H9 (cell line): ENCODE measurements at places on chromosomes 12 and 14.

DNA sequence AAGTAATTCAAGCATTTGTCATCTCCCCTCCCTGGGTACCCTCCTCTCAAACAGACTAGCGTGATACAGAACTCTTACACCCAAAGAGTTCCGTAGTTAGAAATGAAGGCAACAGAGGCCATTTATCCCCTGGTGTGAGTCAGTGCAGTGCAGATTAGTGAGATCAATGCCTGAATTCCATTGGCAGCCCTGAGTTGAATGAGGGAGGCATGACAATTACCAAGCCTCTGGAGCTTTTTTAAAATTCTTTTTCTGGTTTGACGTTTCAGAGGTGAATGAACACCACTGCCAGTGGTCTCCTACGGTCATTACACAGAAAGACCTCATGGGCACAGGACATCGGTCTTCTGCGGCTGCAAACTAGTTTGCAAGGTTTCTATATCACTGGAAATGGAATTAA lies 94.4 kb downstream of the PRIMA1 start:
- DNase-seq: no peak

DNA sequence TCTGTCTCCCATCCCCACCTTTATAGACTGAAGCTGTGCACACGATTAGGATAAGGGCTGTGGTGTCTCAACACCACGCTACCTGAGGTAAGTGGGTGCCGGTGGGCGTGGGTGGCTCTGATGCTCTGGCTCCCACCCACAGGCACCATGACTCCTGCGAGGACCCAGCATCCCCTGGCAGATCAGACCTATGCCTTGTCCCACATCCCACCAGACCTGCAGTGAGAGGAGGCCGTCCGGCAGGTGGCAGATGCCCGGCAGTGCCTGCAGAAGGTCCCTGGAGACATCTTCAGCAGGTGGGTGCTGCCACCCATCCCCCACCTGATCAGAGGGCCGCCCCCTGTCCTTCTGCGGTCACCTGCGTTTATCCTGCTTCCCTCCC lies 104.4 kb upstream of the PRB2 start:
- DNase-seq: peak; percentile 46

DNA sequence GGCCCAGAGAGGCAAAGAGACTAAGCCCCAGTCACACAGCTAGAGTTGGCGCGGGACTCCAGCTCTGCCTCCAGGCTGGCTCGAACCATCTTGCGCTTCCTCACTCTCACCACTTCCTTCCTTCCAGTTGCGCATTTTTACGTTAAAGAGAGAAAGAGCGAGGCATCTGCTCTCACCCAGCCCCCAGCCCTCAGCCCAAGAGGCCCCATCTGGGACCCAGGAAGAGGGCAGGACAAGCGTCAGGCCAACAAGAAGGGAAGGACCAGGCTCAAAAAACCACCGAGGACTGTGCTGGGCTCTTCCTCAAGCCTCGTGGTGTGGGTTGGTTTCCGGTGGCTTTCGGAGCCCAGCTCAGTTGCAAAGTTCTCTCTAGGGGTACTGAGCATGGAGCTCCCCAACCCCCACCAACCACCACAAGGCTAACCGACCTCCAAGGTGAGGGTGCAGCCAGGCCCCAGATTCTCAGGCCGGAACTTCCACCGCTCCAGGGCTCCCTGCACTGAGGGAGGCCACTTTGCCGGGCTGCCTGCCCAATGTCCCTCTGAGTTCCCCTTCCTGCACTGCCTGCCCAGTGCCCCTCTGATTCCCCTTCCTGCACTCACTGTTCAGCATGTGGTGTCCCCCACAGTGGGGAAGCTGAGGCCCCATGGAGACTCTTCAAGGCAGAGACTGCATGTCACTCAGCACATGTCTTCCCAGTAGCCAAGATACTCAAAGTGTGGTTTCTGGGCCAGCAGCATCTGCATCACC lies 35.9 kb downstream of the TESC start:
- DNase-seq: peak; percentile 48

- DNase-seq: no peak
Observed at GRCh38 chr12:108133482-108133881, 4.4 kb downstream of the WSCD2 start.

- DNase-seq: no peak
Observed at GRCh38 chr12:62258941-62259630, 1.1 kb upstream of the USP15 start.

DNA sequence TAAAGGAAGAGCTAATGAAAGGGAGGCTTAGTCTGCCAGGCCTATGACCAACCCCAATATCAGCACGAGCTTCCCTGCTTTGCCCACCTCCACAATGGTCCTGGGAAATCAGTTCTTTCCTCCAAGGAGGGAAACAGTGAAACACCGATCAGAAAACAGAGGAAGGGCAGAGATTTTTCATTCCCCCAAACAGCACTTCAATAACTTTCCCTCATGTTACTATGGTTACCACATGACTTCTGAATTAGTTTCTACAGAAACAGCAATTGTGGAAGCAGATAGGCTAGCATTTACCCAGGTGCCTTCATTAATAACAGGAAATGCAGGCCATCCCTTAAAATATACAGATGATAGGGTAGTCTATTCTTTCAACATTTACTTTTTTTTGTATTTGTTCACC lies 35.9 kb downstream of the TRIM9 start:
- no peak for DNase-seq

- no peak for DNase-seq
Observed at GRCh38 chr14:94027566-94028449, 1.7 kb downstream of the OTUB2 start.

DNA sequence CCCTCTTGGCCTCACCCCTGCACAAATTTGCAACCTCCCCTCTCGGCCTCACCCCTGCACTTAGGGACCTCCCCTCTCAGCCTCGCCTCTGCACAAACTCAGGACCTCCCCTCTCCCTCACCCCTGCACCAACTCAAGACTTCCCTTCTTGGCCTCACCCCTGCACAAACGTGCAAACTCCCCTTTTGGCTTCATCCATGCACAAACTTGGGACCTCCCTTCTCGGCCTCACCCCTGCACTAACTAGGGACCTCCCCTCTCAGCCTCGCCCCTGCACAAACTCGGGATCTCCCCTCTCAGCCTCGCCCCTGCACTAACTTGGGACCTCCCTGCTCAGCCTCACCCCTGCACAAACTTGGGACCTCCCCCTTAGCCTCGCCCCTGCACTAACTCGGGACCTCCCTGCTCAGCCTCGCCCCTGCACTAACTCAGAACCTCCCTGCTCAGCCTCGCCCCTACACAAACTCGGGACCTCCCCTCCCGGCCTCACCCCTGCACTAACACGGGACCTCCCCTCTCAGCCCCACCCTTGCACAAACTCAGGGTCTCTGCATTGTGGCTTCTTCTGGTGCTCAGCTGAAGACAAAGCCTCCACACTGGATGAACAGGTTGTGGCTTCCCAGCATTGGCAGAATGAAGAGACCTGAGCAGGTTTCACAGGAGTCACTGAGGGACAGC lies 11.0 kb upstream of the GOLGA3 start:
- DNase-seq: no peak

DNA sequence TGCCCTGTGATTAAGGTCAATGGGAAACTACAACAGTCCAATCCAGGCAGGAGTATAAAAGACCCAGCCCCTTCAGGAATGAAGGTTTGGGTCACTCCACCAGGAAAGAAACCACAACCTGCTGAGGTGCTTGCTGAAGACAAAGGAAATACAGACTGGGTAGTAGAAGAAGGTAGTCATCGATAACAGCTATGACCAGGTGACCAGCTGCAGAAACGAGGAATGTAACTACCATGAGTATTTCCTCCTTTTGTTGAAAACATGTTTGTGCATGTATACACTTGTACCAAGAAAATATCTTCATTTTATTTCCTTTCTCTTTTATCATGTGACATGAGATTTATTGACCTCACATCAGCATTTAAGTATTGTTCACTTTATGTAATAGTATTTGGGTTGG lies 409.1 kb downstream of the FOXG1 start:
- DNase-seq: no peak

DNA sequence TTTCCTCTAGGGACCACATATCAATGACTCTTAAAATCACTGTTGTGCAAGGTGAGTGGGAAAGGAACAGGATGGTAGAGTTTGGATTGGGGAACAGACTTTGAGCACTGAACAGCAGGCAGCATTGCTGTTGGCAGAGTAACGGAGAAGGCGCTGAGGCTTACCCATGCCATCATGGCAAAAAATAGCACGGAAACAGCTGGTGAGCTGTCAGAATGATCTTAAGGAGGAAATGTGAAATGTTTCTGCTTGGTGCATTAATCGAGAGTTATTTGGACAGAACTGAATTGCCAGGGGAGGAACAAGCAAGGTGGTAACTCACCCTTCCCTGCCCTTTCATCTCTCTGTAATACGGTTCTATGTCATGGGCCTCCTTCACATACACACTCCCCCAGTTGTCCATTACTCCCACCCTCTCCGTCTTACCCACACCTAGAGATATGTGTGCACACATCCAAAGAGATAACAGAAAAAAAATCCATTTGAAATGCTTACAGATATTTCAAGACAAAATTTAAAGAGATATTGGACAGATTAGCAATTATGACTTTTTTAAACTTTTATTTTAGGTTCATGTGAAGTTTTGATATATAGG lies 572.5 kb downstream of the DIO2 start:
- DNase-seq: no peak

DNA sequence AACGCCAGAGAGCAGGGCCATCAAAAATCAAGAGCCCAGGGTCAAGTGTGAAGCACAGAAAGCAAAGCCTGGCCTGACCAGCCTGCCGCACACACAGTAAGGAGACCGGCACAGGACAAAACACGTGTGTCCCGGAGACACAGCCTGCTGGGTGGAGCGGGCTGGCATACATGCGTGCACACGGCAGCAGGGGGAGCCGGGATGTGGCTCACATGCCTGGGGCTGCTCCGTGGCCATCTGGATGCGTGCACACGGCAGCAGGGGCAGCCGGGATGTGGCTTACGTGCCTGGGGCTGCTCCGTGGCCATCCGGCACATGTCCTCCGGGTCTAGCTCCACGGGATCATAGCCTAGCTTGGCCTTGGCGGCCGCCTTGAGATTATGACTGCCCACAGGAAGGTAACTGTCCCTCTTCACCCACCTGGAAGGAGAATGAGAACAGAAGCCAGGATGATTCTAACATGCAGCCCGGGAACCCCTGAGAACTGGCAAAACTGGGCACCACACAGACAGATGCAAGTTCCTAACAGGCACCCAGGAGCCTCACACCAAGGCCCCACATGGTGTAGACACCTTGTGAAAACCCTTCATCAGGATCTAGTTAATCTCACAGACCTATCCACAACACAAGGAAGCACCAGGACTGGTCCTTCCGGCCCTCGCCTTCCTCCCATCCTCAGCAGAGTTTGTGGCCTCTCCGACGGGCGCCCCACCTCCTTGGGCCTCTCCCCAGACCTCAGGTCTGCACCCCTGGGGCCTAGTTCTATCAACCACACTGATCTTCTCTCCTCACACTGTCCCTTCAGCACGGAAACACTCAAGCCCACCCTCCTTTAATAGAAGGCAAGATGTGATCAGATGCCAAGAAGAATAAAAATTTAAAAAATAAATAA lies 13.6 kb downstream of the POLE start:
- DNase-seq: no peak

GRCh38 chr14:29898470-29898869 lies 29.2 kb downstream of the PRKD1 start:
- DNase-seq: no peak

- no peak for DNase-seq
Observed at GRCh38 chr12:101634724-101635123, 40.0 kb downstream of the MYBPC1 start.

GRCh38 chr12:6772726-6773589 lies 638 bp downstream of the LAG3 start:
- DNase-seq: no peak

GRCh38 chr12:10771132-10771733 lies 31.2 kb downstream of the TAS2R7 start:
- DNase-seq: no peak

GRCh38 chr12:121958541-121959240 lies 40.3 kb downstream of the CFAP251 start:
- DNase-seq: no peak

GRCh38 chr14:101124815-101125214 lies 221.3 kb upstream of the RTL1 start:
- no peak for DNase-seq

DNA sequence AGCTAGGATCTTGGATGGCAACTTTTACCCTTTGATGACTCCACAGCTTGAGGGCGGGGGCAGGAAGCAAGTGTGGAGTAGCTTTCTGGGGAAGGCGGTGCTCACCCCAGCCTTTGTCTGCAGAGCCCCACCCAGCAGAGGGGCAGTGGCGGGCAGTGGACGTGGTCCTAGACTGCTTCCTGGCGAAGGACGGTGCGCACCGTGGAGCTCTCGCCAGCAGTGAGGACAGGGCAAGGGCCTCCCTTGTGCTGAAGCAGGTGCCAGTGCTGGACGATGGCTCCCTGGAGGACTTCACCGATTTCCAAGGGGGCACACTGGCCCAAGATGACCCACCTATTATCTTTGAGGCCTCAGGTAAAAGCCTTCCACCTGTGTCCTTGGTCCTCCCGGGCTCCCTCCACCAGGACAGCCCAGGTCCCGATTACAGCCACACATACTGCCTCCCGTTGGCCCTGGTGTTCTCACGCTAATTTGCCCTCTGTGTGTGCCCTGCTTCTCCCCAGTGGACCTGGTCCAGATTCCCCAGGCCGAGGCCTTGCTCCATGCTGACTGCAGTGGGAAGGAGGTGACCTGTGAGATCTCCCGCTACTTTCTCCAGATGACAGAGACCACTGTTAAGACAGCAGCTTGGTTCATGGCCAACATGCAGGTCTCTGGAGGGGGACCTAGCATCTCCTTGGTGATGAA lies 1.2 kb downstream of the TAPBPL start:
- no peak for DNase-seq

GRCh38 chr12:123293178-123293760 lies 21.6 kb upstream of the CDK2AP1 start:
- no peak for DNase-seq

- no peak for DNase-seq
Observed at GRCh38 chr12:115185506-115185905, 501.5 kb upstream of the TBX3 start.

- no peak for DNase-seq
Observed at GRCh38 chr12:123713823-123714585, 1.9 kb downstream of the ATP6V0A2 start.

DNA sequence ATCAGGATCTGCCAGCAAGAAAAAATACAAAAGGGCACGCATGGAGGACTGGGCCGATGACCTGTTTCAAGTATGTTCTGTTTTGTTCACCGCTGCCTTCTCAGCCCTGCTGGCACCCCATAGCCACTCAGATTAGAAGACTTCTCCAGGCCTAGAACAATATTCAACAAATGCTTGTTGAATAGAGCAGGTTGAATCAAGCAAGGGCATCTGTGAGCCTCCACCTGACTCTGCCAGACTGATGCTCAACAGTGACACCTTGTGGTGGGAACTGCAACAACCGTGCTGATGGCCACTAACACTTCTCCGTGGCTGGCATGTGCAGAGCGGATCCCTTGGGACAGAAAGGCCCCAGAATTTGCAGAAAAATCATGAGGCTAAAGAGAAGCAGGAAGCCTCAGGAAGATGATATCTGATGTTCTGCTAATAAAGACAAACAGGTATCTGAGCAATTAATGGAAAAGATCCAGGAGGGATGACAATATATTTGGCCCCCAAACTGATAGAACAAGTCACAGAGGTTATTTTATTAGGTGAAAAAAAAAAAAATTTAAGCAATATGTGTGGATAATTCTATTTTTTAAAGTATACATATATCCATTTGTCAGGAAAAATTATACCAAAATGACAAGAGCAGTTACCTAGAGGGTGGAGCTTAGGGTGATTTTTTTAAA lies 114.3 kb downstream of the KSR2 start:
- DNase-seq: peak; percentile 91

GRCh38 chr12:31029916-31030562 lies 43.6 kb upstream of the DDX11 start:
- peak; percentile 22 for DNase-seq
